Calu3 (cell line): ENCODE measurements at places on chromosomes 12 and 14. TPM values are rescaled to one million over a fixed set of nuclear protein-coding genes. Genes with fewer than 3 reads are reported as not detected.

Gene DDX55
- total RNA-seq: 52.7 TPM in 2 replicates

Gene PLEKHG7
- total RNA-seq: 1.3 and 2.5 TPM in 2 replicates

Gene HCAR3
- total RNA-seq: 0.17 TPM in 1 of 2 replicates, not detected in the other

Gene FOXG1
- not detected in 2 replicates for total RNA-seq

Gene TAS2R30
- total RNA-seq: 2.8 and 3.5 TPM in 2 replicates

Gene GLT8D2
- total RNA-seq: not detected in 2 replicates

Gene NUAK1
- 8.0 and 14.3 TPM in 2 replicates for total RNA-seq

Gene ATN1
- total RNA-seq: 59.9 and 62.0 TPM in 2 replicates

Gene KRT3
- not detected in 2 replicates for total RNA-seq

Gene BCL7A
- 21.0 and 25.5 TPM in 2 replicates for total RNA-seq

Gene TAOK3
- total RNA-seq: 39.1 and 44.1 TPM in 2 replicates

Gene KLRD1
- total RNA-seq: 0.14 TPM in 1 of 2 replicates, not detected in the other

Gene NYNRIN
- 7.5 and 8.4 TPM in 2 replicates for total RNA-seq

Gene FAIM2
- not detected in 2 replicates for total RNA-seq

Gene LRP1-AS
- not detected in 2 replicates for total RNA-seq

Gene ALDH2
- total RNA-seq: 152 and 168 TPM in 2 replicates

Gene EXOC5
- 62.4 and 67.2 TPM in 2 replicates for total RNA-seq

Gene GIT2
- total RNA-seq: 56.0 TPM in 2 replicates

Gene ADAM21
- total RNA-seq: 0.17 and 0.22 TPM in 2 replicates

Gene TMEM132C
- total RNA-seq: not detected in 2 replicates
